ENCODE measurements at places on chromosomes 7 and 10.

GRCh38 chr7:1302936-1303335 lies 70.3 kb downstream of the UNCX start:
- DNase-seq, result no peak

DNA sequence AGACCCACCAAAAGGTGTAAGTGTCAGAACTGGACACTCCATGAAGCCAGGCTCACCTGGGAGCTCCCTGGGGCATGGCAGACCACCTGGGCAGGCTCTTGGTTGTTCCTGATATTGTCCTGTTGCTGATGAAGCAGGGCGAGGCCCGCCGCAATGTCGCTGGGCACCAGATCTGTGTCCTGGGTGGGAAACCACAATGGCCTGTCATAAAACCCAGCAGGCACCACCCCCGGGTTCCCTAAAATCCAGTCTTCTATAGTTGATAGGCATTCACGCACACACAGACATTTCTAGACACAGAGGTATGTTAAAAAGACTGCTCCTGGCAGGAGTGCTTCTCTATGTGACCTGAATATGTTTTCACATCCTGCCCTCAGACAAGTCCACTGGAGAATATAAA lies 15.0 kb downstream of the DAGLB start:
- DNase-seq, result no peak

GRCh38 chr7:47952224-47952623 lies 4.0 kb upstream of the PKD1L1 start:
- no peak for DNase-seq

GRCh38 chr10:70974351-70974901 lies 86.1 kb upstream of the PCBD1 start:
- no peak for DNase-seq

GRCh38 chr7:90178166-90178565 lies 23.9 kb downstream of the STEAP1 start:
- no peak for DNase-seq
